ENCODE measurements at places on chromosomes 11 and 22.

DNA sequence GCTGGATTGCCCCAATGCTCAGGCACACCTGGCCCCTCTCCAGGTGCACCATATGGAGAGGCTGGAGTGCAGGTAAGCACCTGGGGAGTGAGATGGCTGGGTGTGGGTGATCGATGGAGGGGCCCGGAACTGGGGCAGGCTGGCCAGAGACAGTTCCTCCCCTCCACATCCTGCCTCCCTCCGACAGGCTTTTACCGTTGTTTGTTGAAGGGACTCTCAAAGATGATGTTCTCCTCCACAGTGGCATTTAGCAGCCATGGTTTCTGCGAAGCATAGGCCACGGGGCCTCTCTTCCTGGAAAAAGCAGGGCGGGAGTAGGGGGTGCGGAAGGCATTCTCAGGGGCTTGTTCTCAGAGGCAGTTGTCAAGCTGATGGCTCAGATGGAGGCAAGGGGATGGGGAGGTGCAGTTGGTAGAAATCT, 25.9 kb upstream of the KCNJ11 start:
- peak; percentile 57 for DNase-seq

GRCh38 chr11:35848616-35849015, 95.2 kb upstream of the LDLRAD3 start:
- DNase-seq, result no peak

- DNase-seq, result no peak
Measured at GRCh38 chr22:21634844-21635243, 2.3 kb downstream of the CCDC116 start.

- no peak for DNase-seq
Measured at GRCh38 chr22:19759427-19760057, 1.0 kb upstream of the TBX1 start.

- DNase-seq, result no peak
Measured at GRCh38 chr22:43101306-43101705, 9.2 kb upstream of the BIK start.

GRCh38 chr11:103433386-103434072, 324.3 kb downstream of the DYNC2H1 start:
- no peak for DNase-seq

GRCh38 chr11:95469258-95469657, 238.3 kb upstream of the SESN3 start:
- DNase-seq, result no peak

GRCh38 chr11:61357233-61357893, 4.3 kb downstream of the CYB561A3 start:
- DNase-seq, result no peak

DNA sequence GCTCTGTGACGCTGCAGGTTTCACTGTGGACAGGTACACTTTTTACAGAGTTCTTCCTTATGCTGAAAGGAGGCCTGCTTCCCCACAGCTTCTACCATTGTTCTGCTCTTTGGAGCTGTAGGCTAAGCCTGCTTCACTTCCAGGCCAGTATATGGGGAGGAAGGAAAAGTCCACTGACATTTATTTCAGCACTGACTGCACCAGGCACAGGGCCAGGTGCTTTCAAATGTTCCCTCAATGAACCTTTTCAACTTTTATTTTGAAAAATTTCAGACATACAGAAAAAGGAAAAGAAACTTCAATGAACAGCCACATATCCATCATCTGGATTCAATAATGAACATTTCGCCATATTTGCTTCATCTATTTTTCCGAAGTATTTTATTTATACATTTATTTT, 22.0 kb downstream of the POU2F3 start:
- no peak for DNase-seq

GRCh38 chr11:45021692-45022141, 71.0 kb upstream of the TP53I11 start:
- no peak for DNase-seq

GRCh38 chr11:118605116-118605867, 2.1 kb upstream of the PHLDB1 start:
- DNase-seq, result no peak

DNA sequence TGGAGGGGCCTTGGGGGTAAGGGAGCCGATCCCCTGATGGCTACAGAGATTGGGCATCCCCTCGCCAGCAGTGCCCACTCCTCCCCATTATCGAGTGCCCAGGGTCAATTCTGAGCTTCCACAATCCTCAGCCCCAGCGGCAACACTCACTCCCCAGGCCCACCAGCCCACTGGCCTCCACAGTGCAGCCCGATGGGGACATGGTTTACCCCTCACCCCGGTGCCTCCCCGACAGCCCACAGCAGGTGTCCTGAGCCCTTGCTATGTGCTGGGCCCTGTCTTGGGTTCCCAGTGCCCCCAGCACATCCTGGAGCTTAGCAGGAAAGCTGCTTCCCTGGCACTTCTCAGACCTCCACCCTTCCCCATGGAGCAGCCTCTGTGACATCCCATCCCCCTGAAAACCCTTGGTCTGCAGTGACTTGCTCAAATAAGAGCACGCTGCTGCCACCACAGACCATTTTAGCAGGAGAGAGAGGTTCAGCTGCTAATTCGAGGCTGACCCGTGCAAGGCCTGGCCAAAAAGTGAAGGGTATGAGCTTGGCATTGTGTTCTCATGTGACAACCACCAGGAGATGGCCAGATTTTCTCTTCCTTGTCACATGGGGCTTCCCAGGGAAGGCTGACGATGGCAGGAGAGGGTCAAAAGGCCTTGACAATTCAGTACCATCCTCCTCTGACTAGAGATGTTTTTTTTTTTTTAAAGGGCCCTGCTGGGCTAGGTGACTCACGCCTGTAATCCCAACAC, 23.6 kb downstream of the KCNJ4 start:
- no peak for DNase-seq

GRCh38 chr22:20979243-20979809, 2.8 kb upstream of the LZTR1 start:
- no peak for DNase-seq

DNA sequence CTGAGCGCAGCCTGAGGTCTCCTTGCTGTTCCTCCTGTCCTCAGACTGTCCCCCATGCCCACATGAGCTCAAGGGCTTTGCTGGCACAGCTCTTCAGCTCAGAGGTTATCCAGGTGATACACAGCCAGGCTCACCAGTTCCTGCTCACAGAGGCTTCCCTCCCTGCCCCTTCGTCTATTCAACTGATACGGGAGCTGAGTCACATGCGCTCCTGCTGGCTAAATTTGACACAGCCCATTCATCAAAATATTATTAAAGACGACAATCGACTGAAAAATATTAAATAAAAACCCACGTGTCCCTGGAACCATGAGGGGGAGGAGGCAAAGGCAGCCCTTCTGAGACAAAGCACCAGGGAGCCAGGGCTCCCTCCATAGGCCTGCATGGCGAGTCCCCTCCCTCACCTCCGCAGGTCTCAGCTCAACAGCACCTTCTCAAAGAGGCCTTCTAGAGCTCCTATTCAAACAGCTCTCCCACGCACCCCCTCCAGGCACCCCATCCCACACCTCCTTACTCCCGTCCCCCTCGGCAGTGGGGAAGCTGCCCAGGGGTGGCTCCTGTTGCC, 40.5 kb downstream of the DUSP8 start:
- DNase-seq, result no peak

GRCh38 chr22:30920407-30920806, 48.2 kb downstream of the MORC2 start:
- DNase-seq, result no peak

GRCh38 chr11:130995266-130995665, 79.0 kb upstream of the SNX19 start:
- DNase-seq, result no peak

- DNase-seq, result no peak
Measured at GRCh38 chr11:64787526-64788320, 9.4 kb upstream of the SF1 start.

DNA sequence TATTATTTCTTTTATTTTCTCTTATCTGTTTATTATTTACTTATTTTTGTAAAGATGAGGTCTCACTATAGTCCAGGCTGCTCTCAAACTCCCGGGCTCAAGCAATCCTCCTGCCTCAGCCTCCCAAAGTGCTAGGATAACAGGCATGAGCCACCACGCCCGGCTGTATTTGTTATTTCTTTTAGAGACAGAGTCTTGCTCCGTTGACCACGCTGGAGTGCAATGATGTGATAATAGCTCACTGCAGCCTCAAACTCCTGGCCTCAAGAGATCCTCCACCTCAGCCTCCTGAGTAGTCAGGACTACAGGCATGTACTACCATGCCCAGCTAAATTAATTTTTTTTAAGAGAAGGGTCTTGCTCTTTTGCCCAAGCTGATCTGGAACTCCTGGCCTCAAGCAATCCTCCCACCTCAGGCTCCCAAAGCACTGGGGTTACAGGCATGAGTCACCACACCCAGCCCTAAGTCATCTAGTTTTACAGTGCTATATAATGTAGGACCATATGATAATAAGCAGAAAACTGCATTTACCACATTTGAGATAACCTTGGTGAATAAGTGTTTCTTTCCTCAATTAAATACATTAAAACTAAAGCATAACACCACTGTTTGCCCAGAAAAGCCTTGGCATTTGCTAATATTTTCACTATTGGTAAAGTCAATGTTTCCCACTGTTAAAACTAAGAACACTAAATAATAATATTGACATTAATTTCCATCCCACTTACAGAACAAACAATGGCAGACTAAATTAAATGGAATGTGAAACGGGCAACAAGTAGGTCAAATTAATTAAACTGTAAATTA, 127.5 kb downstream of the SIK3 start:
- DNase-seq, result no peak

DNA sequence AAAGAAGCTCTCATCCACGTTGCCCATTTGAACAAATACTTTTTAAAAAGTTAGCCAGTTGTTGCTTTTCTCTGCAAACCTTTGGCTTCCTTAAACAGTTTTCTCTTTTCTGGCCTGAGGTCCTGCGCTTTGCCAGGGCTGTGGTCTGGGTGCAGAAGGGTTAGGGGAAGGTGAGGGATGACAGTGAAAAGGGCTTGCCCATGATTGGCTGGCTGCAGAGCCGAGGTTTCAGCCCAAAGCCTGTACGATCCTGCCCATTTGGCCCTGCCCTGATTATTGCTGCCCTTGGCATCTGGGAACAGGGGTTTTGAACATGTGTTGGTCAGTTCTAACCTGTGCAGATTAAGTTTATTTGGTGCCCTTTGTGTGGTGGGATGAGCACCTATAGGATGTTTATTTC, 1.5 kb downstream of the INCENP start:
- no peak for DNase-seq

- no peak for DNase-seq
Measured at GRCh38 chr22:30405731-30406130, 8.9 kb downstream of the SEC14L2 start.

DNA sequence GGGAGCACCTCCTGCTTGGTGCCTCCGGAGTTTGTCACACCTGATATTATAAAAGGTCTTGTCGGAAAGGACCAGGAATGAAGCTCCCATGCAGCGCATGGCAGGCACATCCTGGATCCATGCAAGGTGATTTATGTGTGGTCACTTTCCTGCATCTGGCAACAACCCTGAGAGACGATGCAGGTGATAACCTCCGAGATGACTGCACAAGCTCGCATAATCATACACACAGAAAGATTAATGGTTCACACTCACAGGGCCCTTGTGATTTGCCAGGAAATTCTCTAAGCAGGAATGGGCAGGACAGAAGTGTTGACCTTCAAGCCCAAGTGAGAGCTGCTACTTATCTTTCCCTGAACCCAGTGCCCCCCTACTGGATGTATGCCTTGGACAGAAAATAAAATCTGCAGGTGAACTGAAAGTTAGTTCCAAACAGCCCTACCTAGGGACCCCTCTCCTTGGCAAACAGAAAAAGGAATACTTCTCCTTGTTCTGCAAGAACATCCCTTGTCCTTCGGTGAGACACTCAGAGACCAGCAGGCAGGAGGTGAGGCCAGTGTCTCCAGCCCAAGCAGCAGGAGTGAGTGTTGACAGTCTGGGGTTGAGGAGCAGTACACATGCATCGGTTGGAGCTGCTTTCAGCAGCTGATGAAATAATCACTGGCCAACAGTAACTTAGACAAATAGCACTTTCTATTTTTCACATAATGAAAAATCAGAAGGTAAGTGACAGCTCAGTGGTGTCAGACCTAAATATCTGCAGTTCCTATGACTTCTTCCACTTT, 619.4 kb upstream of the B3GAT1 start:
- DNase-seq, result no peak

DNA sequence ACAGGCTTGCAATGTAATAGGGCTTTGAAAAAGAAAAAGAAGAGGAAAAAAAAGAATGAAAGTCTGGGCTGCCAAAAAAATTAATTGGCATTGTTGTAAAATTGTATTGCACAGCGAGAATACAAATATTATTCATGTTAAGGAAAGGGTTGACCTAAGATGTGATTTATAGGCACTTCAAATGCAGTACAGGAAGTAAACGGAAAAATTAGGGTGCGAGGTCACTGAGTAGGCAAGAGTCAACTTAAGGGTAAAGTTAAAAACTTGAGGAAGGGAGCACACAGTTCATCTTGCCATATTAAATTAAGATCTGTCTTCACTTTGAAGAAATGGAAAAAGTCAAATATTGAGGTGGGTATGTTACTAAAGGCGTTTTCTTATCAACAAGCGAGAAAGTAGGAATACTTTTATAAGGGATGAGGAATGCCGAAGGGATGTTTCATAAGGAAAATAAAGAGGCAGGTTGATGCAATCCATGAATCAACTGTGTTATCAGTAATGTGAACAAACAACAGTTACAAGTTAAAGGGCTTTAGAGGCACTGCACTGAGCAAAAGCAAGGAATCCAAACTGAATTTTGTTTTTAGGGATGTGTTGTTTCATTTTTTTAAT, 123.0 kb downstream of the WT1 start:
- no peak for DNase-seq

- no peak for DNase-seq
Measured at GRCh38 chr11:72598906-72599305, 75.3 kb downstream of the PDE2A start.

- no peak for DNase-seq
Measured at GRCh38 chr11:128156486-128156885, 430.9 kb downstream of the ETS1 start.

- no peak for DNase-seq
Measured at GRCh38 chr11:65788821-65789220, 2.0 kb downstream of the OVOL1 start.

DNA sequence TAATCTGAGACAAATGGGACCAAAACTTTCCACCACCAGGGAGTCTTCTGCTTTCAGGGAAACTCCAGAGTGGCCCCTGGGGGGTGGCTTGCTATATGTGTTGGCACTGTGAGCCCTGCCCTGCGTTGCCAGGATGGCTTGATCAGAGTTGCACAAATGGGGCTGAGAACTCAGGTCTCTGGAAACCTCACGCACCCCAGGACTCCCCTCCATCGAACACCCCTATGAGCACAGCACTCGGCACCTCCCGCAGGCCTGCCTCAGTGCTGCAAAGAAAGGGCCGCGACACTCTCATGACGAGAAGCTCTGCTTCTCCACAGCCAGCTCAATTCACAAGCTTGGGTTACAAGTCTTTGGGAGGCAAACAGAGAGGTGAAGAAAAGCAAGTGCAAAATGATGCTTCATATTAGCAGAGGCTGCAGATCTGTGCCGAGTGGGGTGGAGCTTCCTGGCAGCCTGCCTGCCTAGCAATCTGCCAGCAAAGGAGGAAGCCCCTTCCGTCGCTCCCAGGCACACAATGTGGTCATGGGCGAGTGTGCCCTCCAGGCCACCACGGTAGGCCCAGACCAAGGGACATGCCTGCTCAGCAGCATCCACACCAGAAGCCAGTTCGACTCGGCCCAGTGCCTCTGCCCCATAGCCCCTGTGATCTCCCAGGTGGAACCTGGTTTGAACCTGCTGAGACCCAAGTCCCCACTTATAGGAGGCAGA, 55.7 kb downstream of the MYH9 start:
- no peak for DNase-seq

GRCh38 chr11:115458877-115459276, 45.3 kb downstream of the CADM1 start:
- DNase-seq, result no peak

Data from NCI-H510A (cell line).